ENCODE measurements at places on chromosomes 2 and 18. TPM values are rescaled to one million over a fixed set of nuclear protein-coding genes. Genes with fewer than 3 reads are reported as not detected.
A peak's percentile ranks its signal among the peaks of the same experiment; 100 is the strongest.

- no peak for DNase-seq
Observed at GRCh38 chr2:230974096-230974913, 21.6 kb upstream of the SPATA3 start.

Gene GPR39
- 3.4 TPM for polyA plus RNA-seq

Gene GAREM1
- polyA plus RNA-seq = 10.6 TPM

- DNase-seq = no peak
Observed at GRCh38 chr2:139867601-139868226, 1087.5 kb upstream of the NXPH2 start.

DNA sequence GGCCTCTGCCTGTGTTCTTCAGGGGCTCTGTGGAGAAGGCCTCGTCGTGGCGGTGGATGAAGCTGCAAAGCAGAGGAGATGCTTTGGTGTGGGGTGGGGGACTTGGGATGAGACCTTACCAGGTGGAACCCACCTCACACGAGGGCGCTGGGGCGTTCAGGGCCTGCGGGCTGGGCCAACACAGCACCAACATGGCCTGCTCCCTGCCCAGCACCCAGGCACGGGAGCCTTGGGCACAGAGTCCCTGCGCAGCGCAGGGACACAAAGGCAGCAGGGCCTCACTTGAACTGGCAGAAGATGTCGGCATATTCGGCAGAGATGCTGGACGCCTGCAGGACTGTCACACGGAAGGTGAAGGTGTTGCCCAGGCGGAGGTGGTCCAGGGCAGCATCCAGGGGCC lies 53.8 kb downstream of the AQP12A start:
- DNase-seq = no peak

Gene TXNDC2
- not detected for polyA plus RNA-seq

- DNase-seq = no peak
Observed at GRCh38 chr2:112175333-112175732, 37.1 kb downstream of the FBLN7 start.

- DNase-seq = no peak
Observed at GRCh38 chr2:71460595-71461303, 7.4 kb downstream of the DYSF start.

DNA sequence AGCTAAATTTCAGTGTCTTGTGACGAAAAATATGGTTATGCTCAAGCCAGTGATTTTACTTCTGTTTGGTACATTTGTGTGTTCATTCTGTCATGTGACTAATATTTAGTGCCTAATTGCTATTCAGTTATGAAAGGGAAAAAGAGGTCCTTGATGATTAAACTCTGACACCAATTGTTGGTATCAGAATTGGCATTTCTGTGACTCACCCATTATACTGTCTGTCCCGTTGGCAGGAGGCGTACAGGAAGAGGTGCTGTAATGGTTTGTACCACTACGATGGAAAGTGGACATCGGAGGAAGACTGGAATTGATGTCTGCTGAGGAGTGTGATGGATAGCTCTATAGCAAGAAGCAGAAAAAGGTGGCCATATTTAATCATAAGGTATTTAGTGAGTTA lies 310.4 kb upstream of the CCDC68 start:
- DNase-seq = no peak

Gene ADAM17
- 30.7 TPM for polyA plus RNA-seq

Gene UCN
- polyA plus RNA-seq = 1.3 TPM

Gene ADCYAP1
- polyA plus RNA-seq = 0.40 TPM

- no peak for DNase-seq
Observed at GRCh38 chr2:50995610-50996009, 36.3 kb downstream of the NRXN1 start.

Gene ANKAR
- 11.4 TPM for polyA plus RNA-seq

DNA sequence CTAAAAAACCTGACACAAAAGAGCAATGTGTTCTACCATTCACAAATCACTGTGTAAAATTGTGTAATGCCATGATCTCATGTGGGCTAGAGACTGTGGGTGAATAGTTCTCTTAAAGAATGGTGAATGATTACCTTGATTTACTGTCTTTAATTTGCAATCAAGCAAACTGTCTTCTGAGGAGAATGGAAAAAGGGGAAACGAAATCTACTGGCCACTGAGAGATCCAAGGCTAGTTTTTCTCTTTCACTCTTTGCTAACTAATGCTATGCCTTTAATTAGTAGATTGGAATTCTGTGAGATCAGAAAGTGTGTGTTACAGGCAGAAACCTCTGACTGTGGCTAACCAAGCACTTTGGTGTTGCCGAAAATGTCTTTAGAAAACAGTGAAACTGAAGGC lies 422.7 kb downstream of the TGIF1 start:
- no peak for DNase-seq

Gene TRIM43
- polyA plus RNA-seq = 0.66 TPM

Gene CYRIA
- 3.4 TPM for polyA plus RNA-seq

GRCh38 chr2:85737481-85737880 lies 16.3 kb upstream of the ATOH8 start:
- DNase-seq = no peak

GRCh38 chr2:156077041-156077742 lies 255.3 kb downstream of the NR4A2 start:
- no peak for DNase-seq

Gene RNU2-63P
- polyA plus RNA-seq = not detected

DNA sequence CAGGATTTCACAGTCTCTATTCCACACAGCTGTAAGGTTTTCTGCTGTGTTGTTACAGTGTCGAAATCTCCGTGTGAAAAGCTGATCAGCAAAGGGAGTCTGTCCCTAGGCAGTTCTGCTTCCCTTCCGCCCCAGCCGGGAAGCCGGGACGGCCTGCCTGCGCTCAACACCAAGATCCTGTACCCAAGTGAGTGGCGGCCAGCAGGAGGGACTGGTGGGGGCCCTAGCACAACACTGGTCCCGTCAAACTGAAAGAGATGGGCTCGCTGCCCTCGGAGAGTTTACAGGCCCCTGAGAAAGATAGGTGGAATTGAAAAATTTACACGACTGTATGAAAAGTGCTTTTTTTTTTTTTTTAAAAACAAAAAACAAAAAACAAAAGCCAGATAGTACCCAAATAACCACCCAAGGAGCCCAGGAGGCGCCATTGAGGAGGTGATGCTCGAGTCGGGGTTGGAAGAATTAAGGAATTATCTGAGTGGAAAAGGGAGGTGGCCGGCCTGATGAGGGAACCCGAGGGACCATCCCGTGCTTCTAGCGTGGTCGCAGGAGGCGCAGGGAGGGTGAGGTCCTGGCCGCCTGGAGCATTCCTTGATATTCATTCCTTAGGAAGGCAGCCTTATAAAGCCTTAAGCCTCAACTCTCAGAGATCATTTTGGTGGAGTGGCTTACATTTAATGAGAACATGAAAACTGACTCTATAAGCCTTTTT lies 96.7 kb downstream of the DGKD start:
- no peak for DNase-seq

DNA sequence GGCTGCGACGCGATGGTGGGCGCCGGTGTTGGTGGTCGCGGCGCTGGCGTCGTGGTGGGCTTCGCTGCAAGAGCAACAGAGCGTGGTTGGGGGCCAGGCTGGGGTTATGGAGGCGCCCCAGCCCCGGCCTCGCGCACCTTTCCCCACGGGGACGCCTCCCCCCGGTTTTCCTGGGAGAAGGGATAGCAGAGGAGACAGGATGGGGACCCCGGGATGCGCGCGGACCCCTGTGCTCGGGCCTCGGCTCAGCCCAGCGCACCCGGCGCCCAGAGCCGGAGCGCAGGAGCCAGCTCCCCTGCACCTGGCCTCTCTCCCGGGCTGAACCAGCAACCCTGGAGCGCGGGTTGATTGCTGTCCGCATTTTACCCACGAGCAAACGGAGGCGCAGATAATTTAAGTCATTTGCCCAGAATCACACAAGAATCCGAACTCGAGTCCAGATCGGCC lies 1.0 kb downstream of the CD8A start:
- no peak for DNase-seq

- DNase-seq = no peak
Observed at GRCh38 chr2:222569826-222570225, 86.1 kb downstream of the FARSB start.

GRCh38 chr2:73202156-73203054 lies at the start of gene NOTO:
NOTO (plus strand) TSS chr2:73202574; CDS start chr2:73202667, 93 bp downstream.
- DNase-seq = no peak

DNA sequence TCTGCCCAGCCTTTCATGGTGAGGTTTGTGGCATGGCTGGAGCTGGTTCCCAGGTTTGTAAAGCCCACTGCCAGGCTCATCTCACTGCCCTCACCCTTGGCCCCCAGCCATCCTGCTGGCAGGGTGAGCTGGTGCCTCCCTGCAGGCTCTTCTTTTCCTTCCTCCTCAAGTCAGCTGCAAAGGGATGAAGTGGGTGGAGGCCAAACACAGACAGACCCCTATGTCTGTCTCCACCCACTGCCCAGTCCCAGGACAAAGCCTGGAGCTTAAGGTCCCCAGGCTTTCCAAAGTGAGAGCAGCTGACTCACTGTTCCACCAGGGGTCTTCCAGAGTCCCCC lies 92.0 kb downstream of the TNS1 start:
- DNase-seq = no peak

- no peak for DNase-seq
Observed at GRCh38 chr2:37344453-37345361, at the start of gene QPCT. QPCT (plus strand) TSS chr2:37344630; CDS start chr2:37344732, 102 bp downstream.

DNA sequence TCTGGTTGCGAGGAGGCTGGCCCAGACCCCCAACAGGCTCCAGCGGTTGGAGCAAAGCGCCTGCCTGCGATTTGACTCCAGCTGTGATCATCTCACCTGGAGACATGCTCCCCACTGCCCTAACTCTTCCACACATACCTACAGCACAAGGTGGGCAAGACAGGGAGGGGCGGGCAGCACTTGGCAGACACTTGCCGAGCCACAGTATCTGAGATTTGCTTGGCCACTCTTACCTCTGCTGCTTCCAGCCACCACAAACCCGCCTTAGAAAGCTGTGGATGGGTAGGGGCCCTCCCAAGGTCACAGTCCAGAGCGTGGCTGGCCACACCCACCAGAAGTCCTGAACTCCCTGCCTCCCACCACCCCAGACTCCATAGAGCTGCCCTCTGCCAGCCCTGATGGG lies 8.2 kb downstream of the CYP26B1 start:
- DNase-seq = no peak

- DNase-seq = no peak
Observed at GRCh38 chr2:118971245-118972122, 29.5 kb downstream of the MARCO start.

DNA sequence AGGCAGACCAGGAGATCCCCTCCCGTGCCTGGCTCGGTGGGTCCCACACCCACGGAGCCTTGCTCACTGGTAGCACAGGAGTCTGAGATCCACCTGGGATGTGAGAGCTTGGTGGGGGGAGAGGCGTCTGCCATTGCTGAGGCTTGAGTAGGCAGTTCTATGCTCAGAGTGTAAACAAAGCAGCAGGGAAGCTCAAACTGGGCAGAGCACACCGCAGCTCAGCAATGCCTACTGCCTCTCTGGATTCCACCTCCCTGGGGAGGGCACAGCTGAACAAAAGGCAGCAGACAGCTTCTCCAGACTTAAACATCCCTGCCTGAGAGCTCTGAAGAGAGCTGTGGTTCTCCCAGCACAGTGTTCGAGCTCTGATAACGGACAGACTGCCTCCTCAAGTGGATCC lies 85.1 kb downstream of the UGP2 start:
- no peak for DNase-seq

DNA sequence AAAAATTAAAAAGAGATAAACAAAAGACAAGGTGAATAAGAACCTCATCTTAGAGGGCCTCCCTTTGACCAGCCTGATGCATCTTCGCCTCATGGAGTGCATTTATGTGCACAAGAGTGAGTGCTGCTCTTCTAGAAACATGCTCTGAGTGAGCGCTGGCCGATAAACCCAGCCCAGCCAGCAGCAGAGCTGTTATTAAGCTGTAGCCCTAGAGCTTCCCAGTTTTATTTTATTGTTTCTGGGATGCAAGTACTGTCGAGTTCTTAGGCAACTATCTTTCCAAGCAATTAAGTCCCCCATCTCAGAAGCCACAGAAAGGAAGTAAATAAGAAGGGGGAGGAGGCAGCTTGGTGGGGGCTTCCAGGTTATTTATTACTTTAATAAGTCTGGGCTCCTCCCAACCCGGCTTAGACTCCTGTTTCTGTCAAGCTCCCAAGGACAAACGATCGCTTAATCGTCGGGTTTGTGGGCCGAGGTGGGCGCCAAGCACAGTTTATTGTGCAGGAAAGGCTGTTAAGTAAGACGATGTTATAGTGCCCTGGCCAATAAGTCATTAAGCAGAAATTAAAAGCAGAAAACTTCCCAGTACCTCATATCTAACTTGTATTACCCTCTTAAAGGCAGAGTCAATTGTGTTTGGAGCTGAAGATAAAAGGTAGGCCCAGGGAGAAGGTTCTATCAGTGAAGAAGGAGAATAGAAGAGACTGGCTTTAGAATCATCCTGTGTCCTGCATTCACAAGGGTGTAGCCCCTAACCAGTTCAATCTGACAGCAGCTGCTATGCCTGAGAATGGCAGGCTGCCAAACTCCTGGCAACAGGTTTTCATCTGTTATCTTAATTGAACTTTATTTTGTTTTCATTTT lies 176.3 kb downstream of the PIK3C3 start:
- peak; percentile 72 for DNase-seq

Gene CHST9
- polyA plus RNA-seq = 1.7 TPM

Gene MYO1B
- polyA plus RNA-seq = 65.5 TPM

- no peak for DNase-seq
Observed at GRCh38 chr2:112633708-112634107, 12.0 kb upstream of the SLC20A1 start.

Gene ERFE
- 7.7 TPM for polyA plus RNA-seq

Gene ANO7
- 0.85 TPM for polyA plus RNA-seq

DNA sequence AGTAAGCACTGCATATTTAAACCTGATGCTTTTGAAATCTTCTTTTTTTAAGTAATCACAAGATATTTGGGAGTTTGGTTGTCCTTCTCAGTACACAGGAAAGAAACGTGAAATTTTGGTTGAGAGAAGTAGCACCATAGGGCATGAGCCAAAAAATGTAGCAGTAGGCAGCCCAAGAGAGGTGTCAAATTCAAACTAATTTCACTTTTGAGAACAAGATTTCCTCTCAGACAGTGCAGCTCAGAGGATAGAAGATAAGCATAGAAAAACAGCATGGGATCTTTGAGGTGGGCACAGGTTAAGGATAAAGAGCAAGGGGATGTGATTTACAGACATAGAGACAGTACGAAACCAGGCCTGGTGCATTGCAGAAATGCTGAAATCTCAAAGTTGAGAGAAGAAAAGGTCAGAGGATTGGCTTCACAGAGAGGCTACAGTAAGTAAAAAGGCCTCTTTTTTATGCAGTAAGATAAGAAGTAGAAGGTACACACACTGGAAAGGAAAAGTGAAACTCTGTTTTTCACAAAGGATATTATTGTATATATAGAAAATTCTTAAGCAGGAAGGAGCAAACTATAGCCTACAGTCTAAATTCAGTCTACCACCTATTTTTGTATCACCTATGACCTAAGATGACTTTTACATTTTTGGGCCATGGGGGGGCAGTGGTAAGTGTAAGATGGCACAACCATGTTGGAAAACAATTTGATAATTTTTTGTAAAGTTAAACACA lies 89.8 kb downstream of the PKP4 start:
- no peak for DNase-seq

Gene RNF144A
- 60.0 TPM for polyA plus RNA-seq

Gene CXCR1
- not detected for polyA plus RNA-seq

Gene SERPINB3
- 0.17 TPM for polyA plus RNA-seq
